Gastrocnemius medialis (tissue), 4 donors: ENCODE measurements at places on chromosomes 1 and 21. TPM values are rescaled to one million over a fixed set of nuclear protein-coding genes. Genes with fewer than 3 reads are reported as not detected.

Gene STXBP3
- 26.6 TPM for total RNA-seq

DNA sequence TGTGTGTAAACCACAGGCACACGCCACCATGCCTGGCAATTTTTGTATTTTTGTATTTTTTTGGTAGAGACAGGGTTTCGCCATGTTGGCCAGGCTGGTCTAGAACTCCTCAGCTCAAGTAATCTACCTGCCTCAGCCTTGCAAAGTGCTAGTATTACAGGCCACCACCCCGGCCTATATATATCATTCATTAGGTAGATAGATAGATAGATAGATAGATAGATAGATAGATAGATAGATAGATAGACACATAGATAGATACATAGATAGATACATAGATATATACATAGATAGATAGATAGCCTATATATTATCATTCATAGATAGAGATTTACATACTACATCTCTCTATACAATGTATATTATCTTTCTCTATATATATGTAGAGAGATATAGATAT is 46.0 kb downstream of the VANGL1 start:
- no peak for DNase-seq

Gene RPE65
- total RNA-seq: not detected

GRCh38 chr1:39698568-39698967 is 7.3 kb upstream of the HPCAL4 start:
- no peak for DNase-seq

Gene MROH7
- 0.42 TPM for total RNA-seq

- no peak for DNase-seq
These were observed 141.6 kb upstream of the NBPF11 start for GRCh38 chr1:148293651-148294050.

DNA sequence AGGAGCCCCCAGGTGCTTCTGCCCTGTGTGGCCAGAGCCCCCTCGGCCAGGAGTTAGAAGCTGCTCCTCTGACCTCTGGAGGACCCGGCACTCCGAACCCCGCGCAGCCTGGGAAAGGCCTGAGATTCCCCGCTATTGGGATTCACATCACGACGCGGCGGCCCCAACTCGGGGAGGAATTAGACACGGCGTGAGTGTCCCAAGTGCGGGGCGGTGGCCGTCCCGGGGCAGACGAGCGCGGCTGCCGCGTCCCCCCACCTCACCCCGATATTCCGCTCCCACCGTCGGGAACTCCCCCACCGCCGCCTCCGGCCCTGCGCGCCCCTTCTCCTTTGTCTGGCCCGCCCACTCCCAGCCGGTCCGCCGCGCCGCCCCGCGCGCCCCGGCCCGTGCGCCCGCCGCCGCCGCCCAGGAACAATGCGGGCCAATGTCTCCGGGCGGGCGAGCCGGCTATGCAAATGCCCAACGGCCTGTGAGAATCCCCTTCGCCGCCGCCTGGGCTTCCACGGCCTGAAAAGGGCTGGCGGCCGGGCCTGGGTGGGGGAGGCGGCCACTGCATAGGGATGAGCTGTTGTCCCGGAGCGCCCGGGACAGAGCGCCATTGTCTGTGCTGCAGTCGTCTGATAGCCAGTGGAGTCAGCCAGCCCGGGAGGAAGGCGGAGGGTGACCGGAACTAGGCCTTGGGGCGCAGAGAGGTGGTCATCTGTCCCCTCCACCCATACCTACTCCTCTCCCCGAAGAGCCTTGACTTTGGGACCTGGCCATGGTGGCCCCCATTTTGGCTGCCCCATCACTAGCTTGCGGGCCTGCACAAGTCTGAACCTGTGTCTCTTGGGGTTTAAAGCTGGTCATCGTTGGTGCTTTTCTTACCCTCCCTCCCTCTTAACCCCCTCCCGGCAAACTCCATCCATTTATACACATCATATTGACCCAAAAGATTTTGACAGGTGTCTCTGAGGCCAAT is 19.4 kb downstream of the RHBG start:
- no peak for DNase-seq

DNA sequence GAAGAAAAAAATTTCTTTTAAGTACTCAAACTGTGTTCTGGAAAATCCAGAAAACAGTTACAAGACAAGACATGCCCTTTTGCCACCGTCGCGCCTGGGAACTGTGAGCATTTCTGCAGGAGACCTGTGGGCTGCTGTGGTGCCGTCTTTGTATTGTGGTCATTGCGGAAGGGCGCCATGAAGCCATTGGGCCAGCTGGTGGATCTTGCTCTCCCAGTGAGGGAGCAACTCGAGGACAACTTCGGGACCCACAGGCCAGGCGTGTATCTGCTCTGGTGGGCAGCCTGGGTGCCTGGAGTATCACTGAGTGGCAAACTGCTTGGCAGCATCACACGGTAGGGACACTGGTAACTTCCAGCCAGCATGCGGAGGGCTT is 3.8 kb upstream of the THEMIS2 start:
- DNase-seq: no peak

DNA sequence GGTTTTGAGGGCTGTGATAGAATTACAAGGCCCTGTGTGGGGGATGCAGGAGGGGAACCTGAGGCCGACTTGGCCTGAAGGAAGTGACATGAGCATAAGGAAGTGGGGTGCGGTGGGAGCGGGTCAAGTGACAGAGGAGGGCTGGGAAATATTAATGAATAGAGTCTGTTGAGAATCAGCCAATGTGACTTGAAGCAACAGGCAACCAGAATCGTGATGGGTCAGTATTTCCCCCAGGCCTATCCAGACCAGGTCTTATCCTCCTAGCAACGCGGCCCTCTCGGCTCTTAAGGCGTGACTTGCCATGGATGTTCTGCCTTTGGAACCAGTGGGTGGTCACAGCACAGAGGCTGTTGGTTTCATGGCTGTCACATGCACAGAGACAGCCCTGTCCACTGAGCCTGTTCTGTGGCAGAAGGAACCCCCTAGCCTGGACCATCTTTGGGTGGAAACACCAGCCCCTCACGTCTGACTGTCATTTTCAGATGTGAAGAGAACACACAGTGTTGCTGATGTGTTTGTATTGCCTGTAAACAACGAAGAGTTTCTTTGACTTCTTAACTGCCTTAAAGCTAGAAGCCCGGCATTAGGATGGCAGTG is 468.8 kb downstream of the CAMTA1 start:
- no peak for DNase-seq

Gene LCE3E
- not detected for total RNA-seq

DNA sequence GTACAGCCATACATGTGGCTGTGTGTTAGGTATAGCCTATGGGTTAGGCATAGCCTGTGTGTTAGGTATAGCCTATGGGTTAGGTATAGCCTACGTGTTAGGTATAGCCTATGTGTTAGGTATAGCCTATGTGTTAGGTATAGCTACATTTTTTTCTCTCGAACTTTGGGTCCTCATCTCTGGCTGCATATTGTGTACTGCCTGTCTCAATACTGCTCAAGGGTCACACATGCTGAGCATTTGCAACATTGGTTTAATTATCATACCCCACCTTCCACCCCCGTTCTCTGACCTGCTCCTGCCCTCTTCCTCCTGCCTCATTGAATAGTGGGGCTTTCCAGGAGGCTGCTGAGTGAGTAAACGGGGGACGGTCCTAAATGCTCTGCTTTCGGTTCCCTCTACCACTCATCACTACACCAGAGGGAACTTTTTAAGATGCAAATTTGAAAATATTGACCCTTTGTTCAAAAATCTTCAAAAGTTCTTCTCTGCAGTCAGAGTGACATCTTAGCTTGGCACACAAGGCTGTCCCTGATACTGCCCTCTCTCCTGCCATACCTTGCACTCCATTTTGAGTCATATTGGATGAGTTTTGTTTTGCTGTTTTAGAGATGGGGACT is 17.8 kb downstream of the OR2B11 start:
- no peak for DNase-seq

Gene CRTC2
- 22.5 TPM for total RNA-seq

DNA sequence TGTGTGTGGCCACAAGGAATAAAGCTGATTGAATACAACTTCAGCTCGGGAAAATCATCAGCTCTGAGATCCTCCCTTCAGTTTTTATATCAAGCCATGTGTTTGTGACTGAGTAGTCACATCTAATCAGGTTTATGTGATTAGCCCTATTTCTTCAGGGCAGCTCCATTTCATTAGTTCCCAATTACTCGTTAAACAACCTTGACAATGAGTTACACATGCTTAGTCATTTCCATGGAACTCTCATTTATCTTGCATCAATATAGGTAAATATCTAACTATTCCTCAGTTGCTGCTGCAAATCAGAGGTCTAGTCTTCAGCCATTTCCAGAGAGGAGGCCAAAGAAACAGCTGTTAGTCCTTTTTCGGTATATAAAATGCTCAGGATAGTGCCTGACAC is 16.3 kb downstream of the CRB1 start:
- DNase-seq: no peak

GRCh38 chr1:236173174-236173767 is 30.9 kb downstream of the GPR137B start:
- DNase-seq: no peak

DNA sequence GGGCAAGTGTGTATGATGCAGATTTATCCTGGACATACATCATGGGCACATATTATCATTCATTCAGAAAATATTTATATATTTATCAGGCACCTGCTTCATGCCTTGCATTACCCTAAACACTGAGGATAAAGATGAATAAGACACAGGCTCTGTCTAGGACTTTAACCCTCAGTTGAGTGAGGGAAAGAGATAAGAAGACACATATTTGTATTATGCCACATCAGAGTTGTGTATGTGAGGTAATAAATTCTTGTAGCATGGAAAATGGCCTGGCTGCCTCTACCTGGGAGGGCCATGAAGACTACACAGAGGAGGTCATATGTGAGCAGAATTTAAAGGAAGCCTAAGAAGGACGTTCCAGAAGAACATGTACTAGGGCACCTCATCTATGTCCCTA is 275.8 kb upstream of the ST6GALNAC5 start:
- no peak for DNase-seq

DNA sequence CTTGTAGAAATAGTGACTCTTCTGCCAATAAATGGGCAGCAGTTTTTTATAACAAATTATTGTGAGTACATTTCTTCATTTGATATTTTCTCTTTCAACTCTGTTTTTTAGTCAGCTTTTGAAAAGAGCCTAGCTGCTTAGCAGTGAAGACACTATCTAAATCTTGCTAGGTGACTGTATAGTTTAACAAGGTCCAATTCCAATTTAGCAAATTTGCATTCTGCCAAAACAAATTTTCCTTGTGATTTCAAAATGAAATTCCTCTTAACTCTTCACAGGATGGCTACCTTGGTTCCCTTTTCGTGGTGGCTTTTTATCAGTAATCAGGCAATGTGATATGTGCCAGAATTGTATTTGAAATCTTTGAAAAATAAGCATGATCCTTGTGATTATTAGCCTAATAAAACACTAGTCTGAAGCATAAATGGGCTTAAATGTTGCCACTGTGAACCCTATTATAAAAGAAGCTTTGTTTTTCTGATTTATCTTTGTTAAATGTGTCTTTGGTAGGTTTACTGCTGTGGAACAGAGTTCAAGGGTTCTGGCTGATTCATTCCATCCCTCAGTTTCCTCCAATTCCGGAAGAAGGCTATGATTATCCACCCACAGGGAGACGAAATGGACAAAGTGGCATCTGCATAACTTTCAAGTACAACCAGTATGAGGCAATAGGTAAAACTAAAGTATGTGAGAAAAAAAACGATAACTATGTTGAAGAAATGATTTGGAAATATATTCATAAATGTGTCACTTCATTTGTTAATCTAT is 12.2 kb downstream of the DNASE2B start:
- no peak for DNase-seq

DNA sequence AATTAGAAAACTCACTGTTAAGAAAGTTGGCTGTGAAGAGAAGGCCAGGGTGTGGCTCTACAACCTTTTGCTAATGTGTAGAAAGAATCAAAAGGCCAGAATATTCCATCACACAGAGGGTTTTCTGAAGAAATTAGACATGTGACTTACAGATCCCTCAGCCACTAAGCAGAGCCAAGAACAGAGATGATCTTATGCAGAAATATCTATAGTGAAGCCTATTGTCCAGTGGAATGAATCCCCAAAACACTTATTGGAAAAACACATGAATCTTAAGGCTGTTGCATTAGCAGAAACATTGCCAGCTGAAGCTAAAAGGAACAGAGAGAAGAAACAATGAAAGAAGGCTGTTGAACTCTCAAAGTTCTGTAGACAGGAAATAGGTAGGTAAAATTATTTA is 979.2 kb downstream of the MRPL39 start:
- no peak for DNase-seq

Gene ROR1
- total RNA-seq: 4.2 TPM

DNA sequence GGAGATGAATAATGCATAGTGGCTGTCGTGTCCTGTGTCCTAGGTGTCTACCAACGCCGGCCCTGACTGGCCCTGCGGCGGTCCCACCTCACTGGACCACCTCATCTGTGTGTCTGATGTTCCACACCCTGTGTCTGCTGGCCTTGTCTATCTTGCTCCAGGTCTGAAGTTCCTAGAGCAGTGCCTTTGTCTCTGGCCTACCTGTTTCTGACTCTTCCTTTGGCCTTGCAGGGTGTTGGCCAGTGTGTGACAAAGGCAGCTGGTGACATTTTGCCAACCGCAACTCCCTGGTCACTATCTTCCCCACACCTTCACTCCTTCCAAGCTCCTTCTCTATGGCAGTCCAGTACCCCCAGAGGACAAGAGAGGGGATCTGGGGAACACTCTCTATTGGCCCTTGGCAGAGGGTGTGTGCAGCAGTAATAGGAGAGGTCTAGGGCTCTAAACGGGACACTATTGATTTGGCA is 1.4 kb upstream of the AHDC1 start:
- no peak for DNase-seq

GRCh38 chr1:173870252-173871075 is 2.3 kb downstream of the ZBTB37 start:
- no peak for DNase-seq

DNA sequence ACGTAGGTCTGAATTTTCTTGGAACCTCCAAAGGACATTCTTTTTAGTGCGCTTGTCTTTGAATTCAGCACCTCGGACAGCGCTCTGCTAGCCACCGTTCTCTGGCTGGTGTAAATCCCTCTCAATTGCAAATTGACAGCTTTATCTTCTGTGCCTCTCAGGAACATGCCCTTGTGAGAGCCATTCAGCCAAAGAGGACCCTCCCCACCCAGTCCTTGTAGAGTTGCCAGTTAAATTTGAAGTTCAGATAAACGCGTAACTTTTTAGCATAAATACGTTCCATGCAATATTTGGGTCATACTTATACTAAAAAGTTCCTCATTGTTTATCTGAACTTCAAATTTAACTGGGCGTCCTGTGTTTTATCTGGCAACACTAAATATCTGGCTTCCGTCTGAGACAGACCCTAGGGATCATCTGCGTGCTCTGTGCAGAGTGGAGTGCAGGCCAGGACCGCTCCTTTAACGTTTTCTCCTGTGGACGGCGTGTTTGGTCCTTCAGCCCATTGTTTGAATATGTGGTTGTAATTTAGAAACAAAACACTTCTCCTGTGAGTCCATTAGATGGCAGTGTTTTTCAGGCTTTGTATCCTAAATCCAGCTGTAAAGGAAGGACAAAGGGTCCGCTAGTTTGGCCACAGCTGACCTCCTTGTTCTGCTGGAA is 7.0 kb downstream of the KCNAB2 start:
- DNase-seq: no peak

- DNase-seq: no peak
These were observed 3.7 kb downstream of the MATN1 start for GRCh38 chr1:30719406-30720270.

Gene NMNAT2
- 0.26 TPM for total RNA-seq
